Stimulated activated CD4-positive, alpha-beta T cell treated with anti-CD3 and anti-CD28 coated beads, Interleukin-4, amount 100 ng/mL, for 4 hours (primary cell): ENCODE measurements at places on chromosomes 3 and 15.

- DNase-seq: no peak
Measured at GRCh38 chr3:197746801-197747237, 2.9 kb upstream of the FYTTD1 start.

GRCh38 chr3:134840459-134840858 lies 45.4 kb downstream of the EPHB1 start:
- no peak for DNase-seq

DNA sequence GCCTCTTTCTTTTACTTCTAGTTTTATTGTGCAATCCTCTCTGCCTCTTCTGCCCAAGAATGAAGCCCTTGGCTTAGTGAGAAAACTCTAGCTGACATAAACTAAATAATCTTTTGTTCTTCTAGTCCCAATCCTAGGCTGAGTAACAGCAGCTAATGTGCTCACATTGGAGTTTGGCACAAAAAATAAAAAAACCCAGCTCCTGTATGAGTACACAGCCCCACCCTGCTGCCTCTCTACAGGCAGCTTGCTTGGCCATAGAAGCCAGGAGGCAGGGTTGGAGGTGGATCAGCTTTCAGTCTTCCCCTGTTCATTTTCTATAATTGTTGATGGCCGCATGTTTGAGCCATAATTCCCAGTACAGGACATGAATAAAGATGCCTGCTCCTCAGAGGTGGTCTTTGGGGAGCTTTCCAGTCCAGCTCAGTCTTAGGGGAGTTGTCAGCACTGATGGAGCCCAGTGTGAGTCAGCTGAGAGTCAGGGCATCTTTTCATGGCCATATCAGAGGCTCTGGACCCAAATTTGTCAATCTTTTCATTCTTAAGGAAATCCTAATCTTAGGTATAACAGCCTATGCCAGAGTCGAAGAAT lies 46.7 kb downstream of the RTP1 start:
- no peak for DNase-seq

DNA sequence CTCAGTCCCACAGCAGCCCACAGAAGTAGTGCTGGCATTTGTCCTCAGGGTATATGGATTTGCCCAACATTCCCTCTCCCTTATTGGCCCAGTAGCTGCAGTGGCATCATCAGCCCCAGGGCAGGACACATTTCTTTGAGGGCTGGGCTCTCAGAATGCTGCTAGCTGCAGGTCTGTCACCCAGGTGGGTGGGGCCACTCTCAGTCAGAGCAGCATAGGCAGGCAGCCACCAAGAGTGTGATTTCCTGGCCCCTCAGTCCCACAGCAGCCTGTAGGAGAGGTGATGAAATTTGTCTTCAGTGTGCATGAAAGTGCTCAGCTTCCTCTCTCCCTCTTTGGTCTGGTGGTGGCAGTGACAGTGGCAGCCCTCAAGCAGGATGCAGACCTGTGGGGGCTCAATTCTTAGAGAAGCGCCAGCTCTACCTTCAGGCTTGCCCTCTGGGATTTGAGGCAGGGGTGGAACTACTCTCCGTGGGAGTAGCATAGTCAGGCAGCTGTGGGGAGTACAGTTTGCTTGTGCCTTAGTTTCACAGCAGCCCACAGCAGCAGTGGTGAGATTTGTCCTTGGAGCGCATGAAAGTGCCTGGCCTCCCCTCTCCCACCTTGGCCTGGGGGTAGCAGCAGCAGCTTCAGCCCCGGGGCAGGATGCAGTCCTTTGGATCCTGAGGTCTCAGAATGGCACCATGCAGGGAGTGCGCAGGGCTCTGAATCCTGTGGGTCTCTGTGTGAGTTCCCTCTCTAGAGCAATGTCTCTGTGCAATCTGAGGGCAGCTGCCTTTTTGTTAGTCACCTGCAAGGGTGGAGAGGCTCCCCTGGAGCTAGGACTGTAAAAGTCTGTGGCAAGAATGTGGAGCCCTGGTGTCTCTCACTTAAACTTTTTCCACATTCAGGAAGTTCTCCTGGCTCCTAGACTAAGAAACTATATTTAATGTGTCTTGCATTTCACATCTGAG lies 1229.1 kb downstream of the ROBO2 start:
- no peak for DNase-seq

GRCh38 chr15:51751697-51752683 lies 593 bp downstream of the TMOD2 start:
- DNase-seq: no peak

- DNase-seq: no peak
Measured at GRCh38 chr3:78999139-78999538, 768.7 kb downstream of the ROBO1 start.
